ENCODE measurements at places on chromosomes 3 and 15.
A peak's percentile ranks its signal among the peaks of the same experiment; 100 is the strongest.

DNA sequence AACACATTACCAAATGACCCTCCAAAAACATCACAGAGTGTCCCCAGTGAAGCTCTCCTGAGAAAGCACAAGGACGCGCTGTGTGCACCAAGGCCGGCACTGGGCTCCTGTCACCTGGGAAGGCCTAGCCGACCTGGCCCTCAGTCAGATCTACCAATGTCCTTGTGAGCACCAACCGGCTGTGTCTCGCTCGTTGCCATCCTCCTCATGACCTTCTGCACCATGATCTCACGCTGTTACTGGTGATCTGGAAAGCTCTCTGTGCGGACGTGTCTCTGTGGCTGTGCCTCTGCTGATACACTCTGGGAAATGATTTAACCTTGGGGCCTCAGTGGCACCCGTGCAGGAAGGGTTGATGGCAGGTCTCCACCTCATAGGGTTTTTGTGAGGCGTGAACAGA is 24.2 kb downstream of the ZXDC start:
- no peak for DNase-seq

DNA sequence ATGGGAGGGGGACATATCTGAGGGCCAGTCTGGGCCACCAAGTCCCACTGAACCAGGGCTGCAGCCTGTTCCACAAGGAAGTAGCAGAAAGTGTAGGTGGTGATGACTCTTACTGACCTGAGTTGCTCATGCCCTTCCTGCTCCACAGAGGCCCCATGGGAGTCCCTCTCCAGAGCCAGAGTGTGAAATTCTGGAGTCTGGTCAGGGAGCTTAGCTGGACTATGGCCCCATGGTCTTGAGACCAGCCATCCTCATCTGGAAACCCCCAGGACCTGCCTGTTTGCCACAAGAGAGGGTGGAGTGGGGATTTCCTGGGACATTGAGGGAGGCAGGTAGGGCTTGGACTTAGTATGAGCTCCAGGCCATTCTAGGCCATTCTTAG is 3.0 kb downstream of the SPINT1 start:
- DNase-seq, result no peak

GRCh38 chr15:92763459-92763858 is 107.9 kb upstream of the FAM174B start:
- no peak for DNase-seq

DNA sequence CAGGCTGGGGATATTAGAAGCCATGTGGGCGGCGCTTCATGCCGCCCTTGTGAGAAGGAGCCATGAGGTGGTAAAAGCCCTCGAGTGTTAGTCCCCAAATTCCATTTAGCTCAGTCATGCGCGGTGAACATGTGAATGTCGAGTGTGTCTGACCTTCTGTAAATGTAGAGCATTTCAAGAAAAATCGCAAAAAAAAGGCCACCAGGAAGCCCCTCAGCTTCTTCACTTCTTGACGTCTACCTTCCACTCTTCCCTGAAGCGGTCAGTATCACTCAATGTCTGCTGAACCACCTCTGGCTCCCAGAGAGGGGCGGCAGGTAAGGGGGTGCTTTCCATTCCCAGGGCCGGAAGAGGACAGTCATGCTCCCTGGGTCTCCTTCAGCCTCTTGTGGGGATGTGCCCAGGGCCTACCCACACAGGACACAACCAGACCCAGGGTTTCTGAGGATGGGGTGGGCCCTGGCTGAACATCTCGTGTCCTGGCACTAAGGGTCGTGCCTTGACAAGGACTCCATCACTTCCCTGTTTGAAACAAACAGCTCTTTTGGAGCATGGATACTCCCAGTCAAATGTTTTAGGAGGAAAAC is 274.9 kb downstream of the FAM43A start:
- DNase-seq, result no peak

DNA sequence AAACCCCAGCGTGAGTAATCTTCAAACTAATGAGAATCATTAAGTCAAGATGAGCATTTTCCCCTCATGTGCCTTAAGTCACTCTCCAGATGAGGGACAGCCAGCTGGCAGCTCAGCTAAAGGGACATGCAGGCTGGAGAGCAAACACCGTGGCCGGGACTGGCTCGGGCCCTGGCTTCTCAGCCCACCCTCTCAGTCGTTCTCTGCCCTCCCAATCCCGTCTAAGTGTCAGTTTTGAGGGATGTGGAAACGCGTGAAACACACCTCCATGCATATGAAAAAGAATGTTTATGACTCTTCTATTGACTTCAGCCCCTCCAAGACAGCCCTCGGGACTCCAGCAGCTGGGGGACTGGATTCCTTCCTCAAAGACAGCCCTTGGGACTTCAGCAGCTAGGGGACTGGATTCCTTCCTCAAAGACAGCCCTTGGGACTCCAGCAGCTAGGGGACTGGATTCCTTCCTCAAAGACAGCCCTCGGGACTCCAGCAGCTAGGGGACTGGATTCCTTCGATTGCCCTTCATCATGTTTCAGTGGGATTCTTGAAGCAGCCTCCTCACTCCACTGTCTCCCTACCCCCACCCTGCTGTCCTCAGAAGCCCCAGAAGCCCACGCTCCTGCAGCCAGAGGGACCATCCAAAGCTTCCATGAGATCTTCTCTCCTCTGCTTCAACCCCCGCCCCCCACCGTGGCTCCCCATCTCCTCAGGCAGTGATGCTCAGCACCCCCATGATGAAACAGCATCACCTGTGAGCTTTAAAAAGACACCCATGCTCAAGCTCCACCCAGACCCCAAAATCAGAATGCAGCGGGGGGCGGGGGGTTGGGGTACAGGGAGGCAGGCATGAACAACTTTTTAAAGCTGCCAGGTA is 228.9 kb downstream of the XXYLT1 start:
- DNase-seq, result no peak

DNA sequence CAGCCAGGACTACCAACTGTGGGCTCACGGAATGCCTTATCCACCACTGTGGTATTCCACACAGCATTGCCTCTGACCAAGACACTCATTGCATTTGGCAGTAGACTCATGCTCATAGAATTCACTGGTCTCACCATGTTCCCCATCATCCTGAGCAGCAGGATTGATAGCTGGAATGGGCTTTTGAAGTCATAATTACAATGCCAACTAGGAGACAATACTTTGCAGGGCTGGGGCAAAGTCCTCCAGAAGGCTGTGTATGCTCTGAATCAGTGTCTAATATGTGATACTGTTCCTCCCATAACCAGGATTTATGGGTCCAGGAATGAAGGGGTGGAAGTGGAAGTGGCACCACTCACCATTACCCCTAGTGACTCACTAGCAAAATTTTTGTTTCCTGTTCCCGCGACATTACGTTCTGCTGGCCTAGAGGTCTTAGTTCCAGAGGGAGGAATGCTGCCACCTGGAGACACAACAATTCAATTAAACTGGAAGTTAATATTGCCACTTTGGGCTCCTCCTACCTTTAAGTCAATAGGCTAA is 58.6 kb upstream of the CCDC80 start:
- DNase-seq, result peak; percentile 84

GRCh38 chr3:101170062-101170771 is 150.2 kb downstream of the IMPG2 start:
- DNase-seq, result no peak

DNA sequence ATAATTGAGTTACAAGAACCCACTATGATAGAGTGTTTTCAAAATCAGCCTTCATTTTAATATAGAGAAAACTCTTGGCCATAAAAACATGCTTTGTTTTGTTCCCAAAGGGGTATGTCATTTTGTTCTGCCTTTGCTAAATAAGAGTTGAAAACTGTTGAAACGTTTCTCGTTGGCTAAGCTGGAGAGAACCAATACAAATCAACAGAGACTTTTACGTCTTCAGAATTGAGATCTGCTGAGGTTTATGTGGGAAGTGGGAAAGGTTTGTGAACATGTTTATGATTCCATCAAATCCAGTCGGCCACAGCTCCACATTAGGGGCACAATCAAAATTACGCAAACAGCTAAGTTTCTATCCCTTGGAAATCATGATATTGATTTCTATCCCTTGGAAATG is 102.0 kb downstream of the IGF2BP2 start:
- DNase-seq, result no peak

DNA sequence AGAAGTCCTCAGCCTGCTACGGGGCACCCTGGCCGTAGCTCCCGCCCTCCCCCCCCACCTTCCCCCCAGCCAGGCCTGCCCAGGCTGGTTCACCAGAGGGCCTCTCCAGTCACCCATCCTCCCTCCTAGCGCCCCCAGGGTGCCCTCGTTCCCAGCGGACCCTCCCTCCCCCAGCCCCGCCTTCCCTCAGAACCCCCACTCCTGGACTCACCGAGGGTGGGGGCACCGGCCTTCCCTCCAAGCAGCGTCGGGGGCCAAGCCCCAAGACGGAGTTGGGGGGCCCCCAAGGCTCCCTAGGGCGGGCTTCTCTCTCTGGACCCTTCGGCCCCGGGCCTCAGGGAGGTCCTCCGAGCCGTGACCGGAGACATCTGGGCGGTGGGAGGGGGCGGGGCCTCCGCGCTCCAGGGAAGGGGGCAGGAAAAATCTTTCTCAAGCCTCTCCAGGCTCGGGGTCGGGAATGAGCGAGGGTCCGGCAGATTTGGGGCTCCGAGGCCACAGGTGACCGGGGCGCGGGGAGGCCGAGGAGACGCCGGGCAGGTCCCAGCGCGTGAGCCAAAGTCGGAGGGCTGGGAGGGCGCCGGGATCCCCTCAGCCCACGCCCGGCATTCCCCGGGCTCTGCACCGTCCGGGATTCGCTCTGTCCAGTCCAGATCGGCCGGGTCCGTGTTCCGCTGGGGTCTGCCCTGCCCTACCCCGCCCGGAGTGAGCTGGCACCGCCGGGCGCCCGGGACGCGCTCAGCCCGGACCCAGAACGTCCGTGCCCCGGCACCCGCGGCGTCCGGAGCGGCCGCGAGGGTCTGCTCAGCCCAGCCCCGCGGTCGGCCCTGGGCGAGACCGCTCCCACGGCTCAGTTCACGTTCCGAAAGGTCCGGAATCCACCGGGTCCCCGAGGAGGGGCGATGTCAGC is 999 bp downstream of the INSYN1 start:
- no peak for DNase-seq

GRCh38 chr15:68986322-68986721 is 28.2 kb upstream of the NOX5 start:
- no peak for DNase-seq

DNA sequence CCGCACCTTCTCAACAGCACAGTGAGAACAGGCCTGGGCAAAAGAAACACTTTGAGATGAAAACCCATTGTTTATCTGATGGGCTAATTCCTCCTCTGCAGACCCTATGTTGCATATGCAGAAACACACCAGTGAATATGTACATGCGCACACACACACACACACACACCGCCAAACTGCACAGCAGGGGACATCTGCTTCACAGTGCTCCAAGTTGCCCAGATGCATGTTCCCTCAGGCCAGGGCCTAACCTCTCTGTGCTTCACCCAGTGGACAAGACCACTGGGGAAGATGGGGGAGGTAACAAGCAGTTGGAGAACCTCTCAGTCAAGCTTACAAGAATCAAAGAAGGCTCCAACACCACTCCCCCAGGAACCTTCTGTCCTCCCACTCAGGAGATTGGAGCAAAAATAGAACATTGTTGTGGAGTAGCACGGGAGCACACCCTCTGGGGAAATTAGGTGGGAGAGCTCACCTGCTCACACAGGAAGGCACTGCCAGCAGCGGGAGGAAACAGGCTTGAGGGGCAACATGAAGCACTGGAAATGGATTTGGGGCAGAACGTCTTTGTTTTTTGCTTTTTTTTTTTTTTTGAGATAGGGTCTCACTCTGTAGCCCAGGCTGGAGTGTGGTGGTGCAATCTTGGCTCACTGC is 13.0 kb downstream of the HCN4 start:
- DNase-seq, result no peak

- DNase-seq, result no peak
Measured at GRCh38 chr15:66130496-66131034, 123.0 kb downstream of the MEGF11 start.

DNA sequence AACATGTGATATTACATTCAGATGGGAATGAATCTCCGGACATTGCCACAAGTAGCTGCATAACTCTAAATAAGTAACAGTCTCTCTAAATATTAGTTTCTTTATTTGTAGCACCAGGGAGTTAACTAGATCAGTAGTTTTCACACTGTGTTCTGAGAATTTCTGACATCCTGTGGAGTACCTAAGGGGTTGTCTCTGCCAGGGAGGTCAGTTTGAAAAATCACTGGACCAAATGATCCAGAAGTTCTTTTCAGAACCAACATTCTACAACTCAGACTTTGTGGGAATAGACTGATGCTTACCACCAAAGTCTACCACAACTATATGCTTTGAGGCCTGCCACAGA is 9.0 kb upstream of the ILDR1 start:
- DNase-seq, result no peak

GRCh38 chr3:69324362-69325025 is 61.4 kb downstream of the FRMD4B start:
- no peak for DNase-seq

DNA sequence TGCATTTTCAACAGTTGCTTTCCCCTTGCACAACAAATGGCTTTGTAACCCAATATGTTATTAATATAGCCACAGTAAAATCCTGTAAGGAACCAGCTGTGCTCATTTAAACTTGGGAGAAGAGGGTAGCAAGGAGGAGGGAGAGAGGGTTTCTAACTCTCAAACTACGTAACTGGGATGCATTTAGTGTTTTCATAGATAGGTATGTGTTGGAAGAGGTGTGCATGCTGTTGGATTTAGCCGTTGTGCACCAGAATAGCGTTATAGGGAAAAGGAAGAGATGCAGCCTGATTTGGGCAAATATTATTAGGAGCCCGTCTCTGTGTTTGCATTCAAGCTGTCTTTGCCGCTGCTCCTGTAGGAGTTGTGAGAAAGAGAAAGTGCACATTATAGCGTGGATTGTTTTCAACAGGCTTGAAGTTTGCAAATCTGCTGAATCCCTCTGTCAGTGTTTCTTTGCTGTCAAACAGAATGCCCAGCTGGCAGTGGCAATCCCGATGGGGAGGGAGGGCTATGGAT is 39.4 kb downstream of the ARPP21 start:
- DNase-seq, result no peak

DNA sequence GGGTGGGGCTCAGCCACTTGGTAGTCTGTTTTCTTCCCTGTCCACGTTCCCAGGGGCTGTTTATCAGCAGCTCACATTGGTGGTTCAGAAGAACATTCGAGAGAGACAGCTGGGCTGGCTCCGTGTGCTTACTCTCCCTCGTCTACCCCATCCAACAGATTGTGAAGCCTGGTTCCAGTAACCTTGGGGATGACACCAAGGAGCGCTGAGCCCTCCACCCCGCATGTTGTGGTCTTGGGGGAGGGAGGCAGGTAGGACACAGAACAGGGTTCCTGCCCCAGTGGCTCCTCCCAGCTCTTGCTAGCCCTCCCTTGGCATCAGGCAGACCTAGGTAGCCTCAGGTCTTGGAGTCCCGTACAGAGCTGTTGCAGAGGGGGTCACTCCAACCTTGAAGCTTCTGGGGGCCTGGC is 33.1 kb downstream of the KLF13 start:
- no peak for DNase-seq

DNA sequence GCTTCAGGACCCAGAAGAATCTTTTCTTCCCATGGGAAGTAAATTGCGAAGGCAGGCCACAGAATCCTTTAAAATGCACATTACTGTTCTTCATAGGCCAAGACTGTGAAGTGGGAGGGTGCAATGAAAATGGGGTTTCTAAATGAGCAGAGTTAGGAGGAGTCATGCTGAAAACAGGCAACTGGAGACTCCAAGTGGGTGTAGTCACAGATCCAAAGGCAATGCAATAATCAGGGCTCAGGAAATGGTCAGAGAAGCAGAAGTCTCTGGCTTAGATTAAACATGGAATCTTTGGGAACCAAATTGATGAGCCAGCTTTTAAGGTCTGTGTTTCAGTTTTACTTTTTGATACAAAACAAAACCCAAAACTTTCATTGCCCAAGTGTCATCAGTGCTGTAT is 37.6 kb downstream of the HHLA2 start:
- no peak for DNase-seq

- DNase-seq, result peak; percentile 37
Measured at GRCh38 chr3:112005091-112005672, 6.5 kb downstream of the TAGLN3 start.

- DNase-seq, result peak; percentile 14
Measured at GRCh38 chr3:120143676-120144075, 49.4 kb upstream of the GSK3B start.

All from fibroblast of skin of back (primary cell).